A549 treated with CpdA at 1 μM for 4 hours (cell line): ENCODE measurements at places on chromosomes 1 and 21. TPM values are rescaled to one million over a fixed set of nuclear protein-coding genes. Genes with fewer than 3 reads are reported as not detected.

The UBAP2L gene
- total RNA-seq = 112 to 120 TPM (median 115 TPM) in 5 replicates

The BEND5 gene
- total RNA-seq = not detected in 5 replicates

The DYNLT5 gene
- not detected in 5 replicates for total RNA-seq

The HSD3B2 gene
- not detected in 5 replicates for total RNA-seq

The ZBTB8B gene
- total RNA-seq = under 0.01 to 0.01 TPM (median 0.01 TPM) in 4 of 5 replicates, not detected in the other

The GABPB2 gene
- 2.1 to 3.9 TPM (median 3.8 TPM) in 5 replicates for total RNA-seq

The CGN gene
- 1.1 to 1.9 TPM (median 1.4 TPM) in 5 replicates for total RNA-seq

The MEX3A gene
- 2.1 to 3.1 TPM (median 2.3 TPM) in 5 replicates for total RNA-seq
